ENCODE measurements at places on chromosomes 5 and 9. TPM values are rescaled to one million over a fixed set of nuclear protein-coding genes. Genes with fewer than 3 reads are reported as not detected.

DNA sequence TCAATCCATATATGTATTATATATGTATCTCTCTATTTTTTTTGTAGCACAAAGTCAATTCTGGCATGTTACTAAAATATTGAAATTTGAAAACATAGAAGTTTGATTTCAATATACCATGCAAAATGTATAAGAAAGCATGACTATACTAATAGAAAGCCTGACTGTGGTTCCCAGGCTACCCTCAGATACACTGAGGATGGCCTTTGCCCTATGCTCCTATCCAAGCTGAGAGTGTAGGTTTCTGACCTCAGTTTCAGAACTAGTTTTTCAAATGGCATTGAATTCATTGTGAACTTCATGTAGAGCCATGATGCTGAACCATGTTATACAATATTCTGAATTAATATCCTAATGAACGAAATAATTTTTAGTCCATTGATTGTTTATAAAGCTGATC is 220.4 kb upstream of the IZUMO3 start:
- no peak for DNase-seq

GRCh38 chr5:14109041-14109747 is 33.9 kb upstream of the TRIO start:
- no peak for DNase-seq

GRCh38 chr9:2625427-2625826 is 3.8 kb downstream of the VLDLR start:
- no peak for DNase-seq

DNA sequence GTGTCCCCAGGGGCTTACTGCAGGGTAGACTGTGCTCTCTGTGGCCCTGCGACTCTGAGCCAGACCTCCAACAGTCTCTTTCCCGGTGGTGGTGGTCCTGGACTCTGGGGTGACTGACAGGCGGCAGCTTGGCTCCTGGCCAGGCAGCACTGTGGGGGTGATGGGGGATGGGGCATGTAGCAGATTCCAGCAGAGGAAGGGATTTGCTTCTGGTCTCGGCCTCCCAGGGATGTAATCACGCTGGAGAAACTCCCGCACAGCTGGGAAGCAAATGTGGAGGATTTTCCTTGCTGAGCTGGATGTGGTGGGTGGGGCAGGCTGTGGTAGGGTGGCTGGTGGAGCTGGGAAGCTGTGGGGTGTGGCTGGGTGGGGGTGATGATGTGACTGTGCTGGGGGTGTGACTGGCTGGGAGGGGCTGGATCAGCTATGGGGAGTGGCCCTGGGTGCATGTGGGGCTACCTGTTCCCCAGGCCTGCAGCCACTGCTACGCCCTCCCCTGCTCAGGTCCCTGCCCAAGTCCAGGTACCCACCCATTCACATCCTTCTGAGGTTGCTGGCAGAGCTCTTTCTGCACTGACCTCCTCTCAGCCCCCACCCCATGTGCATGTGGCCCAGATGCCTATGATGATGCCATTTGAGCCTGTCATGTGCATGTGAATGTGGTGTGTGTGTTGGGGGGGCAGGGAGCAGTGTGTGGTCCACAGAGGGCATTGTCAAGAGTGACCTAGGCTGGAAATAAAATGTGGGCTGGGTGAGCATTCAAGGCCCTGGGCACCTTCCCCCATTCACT is 3.8 kb downstream of the NDST1 start:
- DNase-seq, result no peak

DNA sequence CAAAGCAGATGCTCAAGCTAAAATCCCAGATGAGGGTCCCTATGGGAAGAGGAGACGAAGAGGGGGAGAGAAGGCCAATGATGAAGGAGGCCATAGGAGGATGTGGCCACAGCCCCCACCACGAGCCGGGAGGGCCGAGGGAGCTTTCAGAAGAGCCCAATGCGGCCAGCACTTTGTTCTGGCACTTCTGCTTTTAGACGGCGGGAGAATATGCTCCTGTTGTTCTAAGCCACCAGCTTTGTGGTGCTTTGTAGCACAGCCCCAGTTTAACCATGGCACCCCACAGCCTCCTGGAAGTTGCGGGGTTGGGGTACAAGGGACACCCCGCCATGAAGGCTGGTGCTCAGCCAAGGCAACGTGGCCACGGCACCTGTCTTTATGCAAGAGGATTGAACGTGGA is 33.4 kb downstream of the LPCAT1 start:
- DNase-seq, result no peak

- no peak for DNase-seq
These were observed 330.2 kb upstream of the NREP start for GRCh38 chr5:112087222-112087621.

- DNase-seq, result no peak
These were observed 61.8 kb upstream of the PRDM9 start for GRCh38 chr5:23445573-23445972.

GRCh38 chr9:74403581-74403980 is 93.6 kb upstream of the RORB start:
- DNase-seq, result no peak

DNA sequence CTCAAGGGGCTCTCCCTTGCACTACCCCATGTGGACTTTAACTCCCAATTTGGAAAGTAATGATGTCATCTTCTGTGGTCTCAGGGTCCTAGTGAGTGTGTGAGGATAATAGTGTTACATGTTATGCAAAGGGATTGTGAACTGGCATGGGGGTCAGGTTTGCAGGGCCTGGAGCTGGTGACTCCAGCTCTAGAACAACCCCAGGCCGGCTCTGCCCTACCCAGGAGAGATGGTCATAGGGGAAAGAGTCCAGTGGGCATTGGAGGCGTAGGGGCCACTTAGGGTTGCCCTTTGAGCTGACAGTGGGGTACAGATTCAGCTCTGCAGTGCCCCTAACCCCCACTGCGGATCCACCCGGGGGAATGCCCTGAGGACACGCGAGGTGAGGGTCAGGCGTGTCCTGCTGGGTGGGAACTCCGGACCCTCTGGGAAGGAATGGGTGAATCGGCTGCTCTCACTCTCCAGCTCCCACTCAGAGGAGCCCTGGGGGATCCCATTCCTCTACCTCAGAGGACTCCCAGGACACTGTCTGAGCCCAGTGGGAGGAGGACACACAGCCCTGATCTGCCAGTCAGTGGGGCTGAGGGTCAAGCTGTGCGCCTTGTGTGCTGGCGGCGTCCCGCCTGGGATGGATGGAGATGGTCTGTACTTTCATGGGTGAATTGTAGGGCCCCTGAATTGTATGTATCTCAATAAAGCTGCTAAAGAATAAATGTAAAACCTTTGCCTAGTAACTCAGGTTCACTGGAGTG is 2.5 kb upstream of the NKD2 start:
- DNase-seq, result no peak

GRCh38 chr5:171770153-171770552 is 15.5 kb upstream of the SMIM23 start:
- DNase-seq, result no peak

DNA sequence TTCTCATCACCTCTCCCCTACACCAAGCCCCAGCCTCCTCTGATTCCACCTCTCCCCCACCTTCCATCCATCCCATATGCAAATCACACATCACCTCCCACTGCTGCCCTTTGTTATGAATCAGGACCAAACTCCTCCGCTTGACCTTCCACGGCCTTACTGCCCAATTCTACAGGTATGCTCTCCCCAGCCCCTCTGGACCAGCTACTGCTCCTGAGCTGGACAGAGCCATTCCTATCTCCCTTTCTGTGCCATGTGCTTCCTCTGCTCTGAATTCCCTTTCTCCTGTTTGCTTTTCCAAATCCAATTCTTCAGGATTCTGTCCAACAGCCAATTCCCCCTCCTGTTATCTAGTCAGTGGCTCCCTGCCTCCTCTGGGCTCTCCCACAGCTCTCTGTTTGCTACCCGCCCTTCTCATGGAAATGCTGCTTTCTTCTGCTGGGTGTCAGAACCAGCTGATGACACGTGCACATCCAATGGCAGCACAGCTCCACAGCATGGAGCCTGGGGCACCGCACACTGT is 8.3 kb downstream of the FABP6 start:
- DNase-seq, result no peak

DNA sequence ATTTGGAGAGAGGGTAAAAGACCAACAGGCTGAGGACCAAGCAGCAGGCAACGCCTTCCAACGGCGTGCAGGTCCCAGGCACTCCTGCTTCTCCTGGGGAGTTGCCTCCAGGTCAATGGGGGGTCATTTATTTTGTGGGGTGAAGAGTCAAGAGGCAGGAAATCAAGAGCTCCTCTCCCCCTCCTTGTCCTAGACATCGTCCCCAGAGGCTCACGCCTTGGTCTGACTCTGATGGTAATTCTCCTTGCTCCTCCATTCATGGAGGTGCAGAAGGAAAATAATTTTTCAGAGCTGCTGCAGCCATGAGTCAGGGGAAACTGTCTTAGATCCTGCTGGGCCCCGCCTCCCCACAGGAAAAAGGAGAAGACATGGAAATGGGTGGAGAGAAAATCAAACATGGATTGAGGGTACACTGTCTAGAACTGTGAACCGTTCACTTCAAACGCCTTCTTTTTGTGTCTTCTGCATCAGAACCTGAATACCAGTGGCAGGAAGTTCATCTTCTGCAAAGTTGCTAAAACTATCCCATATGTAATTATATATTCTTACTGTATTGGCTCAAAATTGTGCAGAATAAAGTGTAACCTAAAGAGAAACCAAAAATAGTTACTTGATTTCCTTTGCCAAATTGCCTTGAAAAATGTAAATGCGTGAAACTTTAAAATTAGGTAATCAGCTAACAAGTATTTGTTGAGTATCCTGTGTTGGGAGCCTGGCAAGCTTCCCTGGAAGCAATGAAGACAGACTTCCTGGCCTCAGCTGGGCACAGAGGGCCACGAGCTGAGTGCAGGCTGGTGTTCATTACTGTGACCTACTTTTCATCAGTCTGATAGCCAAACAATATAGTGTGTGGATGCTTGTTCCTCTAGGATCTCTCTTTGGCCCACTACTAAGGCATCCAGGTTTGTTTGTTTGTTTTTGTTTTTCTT is 142.0 kb downstream of the CMYA5 start:
- DNase-seq, result no peak

- DNase-seq, result peak; percentile 58
These were observed 66.8 kb downstream of the MAMDC2 start for GRCh38 chr9:70110194-70111041.

- no peak for DNase-seq
These were observed 55.3 kb downstream of the PLAC8L1 start for GRCh38 chr5:146050086-146050485.

GRCh38 chr9:130140706-130141105 is 31.5 kb upstream of the NCS1 start:
- DNase-seq, result no peak

Gene FCN1
- polyA plus RNA-seq, result 1.9 TPM

Gene WNT8A
- not detected for polyA plus RNA-seq

Gene PLPP7
- polyA plus RNA-seq, result 33.9 TPM

Gene PRR16
- polyA plus RNA-seq, result 11.8 TPM

Gene WASHC1
- 10.8 TPM for polyA plus RNA-seq

Gene FGFR4
- polyA plus RNA-seq, result 144 TPM

Gene PHYKPL
- 37.0 TPM for polyA plus RNA-seq

Gene KCNN2
- polyA plus RNA-seq, result 8.0 TPM

Gene ROR2
- 3.3 TPM for polyA plus RNA-seq
